ENCODE measurements at places on chromosomes 7 and 10.

DNA sequence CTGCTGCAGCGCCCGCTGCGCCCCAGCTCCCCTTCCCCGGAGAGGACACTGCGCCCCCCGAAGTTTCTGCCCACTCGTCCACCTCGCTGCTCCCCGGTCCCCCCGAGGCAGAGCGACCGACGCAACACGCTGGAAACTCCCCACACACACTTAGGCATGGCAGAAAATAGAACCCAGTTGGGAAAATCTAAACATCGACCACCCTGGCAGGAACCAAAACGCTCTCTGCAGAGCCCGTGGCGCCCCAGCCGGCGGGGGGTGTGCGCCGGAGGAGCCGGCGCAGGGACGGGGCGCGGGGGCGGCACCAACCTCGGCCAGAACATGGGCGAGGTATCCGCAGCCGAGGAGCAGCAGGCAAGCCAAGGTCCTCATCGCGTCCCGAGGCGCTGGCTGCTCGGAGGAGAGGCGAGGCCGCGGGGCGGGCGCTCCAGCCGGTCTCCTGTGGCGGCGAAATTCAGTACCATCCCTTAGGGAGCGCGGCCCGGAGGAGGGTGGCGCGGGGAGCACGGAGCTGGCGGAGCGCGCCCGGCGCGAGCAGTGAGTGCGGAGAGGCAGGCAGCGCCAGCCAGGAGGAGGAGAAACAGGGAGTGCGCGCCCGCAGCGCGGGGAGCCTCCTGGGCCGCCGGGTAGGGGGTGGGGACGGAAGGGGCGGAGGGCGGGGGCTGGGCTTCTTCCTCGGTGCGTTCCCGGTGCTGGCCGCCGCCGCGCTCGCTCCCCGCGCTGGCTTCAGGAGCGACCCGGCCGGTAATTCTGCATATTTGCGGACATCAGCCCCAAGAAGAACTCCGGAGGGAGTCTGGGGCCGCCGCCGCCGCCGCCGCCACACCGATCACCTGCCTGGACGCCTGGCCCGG lies 789 bp downstream of the PDGFA start:
- peak; percentile 87 for DNase-seq

DNA sequence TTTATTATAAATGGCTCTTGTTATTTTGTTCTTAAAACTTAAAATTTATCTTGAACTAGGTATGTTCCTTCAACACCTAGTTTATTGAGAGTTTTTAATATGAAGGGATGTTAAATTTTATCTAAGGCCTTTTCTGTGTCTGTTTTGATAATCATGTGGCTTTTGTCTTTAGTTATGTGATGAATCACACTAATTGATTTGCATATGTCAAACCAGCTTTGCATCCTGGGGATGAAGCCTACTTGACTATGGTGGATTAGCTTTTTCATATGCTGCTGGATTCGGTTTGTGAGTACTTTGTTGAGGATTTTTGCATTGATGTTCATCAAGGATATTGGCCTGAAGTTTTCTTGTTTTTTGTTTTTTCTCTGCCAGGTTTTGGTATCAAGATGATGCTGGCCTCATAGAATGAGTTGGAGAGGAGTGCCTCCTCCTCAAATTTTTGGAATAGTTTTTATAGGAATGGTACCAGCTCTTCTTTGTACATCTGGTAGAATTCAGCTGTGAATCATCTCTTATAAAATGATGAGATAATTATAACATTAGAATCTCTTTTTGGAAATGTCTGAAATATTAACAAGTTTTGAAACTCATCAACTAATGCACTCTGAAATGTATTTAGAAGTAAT lies 78.7 kb upstream of the AGR3 start:
- DNase-seq = no peak

DNA sequence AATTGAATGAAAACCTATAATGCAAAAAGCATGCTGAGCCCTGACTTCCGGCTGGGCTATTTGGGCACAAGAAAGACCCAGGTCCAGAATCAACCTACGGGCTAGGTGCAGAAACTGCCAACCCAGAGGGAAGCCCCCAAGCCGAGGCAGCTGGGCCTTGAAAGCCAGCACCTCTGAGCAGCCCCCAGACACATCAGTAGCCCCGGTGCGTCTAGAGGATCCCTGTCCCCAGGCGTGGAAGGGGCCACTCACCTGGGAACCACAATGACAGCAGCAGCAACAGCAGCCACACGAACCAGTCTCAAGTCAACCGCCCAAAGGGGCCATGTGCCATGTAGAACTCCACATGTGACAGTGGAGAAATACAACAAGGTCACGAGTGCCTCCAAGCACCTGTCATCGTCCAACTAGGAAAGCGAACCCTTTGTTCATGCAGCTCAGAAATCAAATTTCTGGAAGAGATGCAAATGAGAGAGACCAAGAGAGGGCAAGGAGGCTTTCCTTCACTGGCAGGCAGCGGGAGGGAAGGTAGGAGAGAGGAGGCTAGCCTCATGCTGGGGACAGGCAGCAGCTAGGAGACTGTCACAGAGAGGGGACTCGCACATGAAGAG lies 57.5 kb upstream of the CHST15 start:
- DNase-seq = peak; percentile 32

DNA sequence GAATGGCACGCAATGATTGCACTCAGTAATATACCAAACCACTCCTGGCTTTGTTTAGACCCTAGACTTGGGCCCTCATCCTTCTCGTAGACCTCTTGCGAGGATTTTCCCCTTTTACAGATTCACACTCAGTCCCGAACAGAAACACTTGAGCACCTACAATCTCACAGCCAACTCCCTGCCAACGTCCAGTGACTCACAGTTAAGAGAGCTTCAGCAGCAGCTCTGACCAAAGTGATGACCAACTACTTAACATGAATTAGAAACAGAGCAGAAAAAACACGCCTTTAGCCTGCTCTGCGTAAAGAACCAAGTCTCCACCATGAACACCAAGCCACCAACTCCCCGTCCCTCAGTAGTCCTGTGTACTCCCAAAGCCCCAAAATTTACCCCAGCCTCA lies 2.2 kb downstream of the DNAJC30 start:
- DNase-seq = no peak

DNA sequence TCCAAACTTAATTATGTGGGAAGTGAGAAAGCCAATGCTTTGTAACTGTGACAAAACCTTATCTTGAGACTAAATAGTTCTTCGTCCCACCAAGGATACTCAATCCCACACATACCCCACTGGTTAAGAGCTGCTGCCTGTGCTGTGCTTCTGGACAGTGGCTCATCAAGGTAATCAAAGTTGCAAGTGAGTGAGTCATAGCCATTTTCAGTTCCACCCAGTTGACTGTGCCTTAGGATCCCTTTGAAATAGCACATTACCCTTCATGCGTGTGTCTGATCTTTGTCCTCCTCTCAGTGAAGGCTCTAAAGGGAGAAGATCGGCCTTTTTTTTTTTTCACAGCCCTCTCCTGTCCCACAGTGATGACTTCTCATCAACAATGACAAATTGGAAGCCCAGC lies 706.0 kb upstream of the AUTS2 start:
- no peak for DNase-seq

DNA sequence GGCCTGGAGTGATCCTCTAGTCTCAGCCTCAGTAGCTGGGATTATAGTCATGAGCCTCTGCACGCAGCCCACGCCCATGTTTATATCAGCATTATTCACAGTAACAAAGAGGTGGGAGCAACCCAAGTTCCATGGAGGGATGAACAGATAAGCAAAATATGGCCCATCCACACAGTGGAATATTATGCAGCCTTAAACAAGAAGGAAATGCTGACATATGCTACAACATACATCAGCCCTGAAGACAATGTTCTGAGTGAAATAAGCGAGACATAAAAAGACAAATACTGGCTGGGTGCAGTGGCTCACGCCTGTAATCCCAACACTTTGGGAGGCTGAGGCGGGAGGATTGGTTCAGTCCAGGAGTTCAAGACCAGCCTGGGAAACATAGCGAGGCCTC lies 21.5 kb upstream of the PFKFB3 start:
- no peak for DNase-seq

DNA sequence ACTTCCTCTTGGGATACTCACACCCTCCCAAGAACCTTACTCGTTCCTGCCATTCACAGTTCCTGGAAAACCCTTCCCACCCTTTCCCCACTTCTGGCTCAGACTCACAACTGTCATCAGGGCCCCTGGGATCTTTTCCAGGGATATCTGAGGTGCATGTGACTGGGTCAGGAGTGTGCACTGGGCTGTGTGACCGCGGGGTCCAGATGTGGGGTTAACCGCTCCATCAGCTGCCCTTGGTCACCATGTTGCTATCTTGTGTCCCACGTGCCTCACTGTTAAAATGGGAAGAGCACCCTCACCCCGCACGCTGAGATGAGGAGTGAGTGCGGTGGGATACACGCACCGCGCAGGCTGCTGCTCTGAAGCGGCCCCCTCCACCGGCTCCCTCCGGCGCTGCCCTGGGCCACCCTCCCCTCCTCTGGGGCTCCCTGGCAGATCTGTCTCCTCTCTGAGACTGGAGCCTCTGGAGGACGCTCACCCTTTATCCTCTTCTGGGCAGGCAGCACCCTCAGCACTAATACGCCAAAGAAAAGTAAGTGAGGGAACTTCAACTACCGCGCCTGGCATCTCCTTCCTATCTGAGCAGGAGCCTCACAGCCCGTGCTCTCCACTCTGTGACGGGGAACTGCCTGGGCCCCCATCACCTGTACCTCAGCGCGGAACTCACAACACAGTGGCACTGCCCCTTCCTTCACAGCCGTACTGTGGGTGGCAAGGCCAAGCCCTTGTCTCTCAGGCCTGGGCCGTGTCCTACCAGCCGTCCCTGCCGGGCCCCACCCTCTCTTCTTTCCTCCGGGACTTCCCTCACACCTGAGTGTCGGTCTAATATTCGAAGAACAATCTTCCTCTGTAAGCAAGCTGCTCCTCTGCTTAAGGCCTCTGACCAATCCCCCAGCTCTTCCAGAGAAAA lies 15.6 kb downstream of the COBL start:
- no peak for DNase-seq

DNA sequence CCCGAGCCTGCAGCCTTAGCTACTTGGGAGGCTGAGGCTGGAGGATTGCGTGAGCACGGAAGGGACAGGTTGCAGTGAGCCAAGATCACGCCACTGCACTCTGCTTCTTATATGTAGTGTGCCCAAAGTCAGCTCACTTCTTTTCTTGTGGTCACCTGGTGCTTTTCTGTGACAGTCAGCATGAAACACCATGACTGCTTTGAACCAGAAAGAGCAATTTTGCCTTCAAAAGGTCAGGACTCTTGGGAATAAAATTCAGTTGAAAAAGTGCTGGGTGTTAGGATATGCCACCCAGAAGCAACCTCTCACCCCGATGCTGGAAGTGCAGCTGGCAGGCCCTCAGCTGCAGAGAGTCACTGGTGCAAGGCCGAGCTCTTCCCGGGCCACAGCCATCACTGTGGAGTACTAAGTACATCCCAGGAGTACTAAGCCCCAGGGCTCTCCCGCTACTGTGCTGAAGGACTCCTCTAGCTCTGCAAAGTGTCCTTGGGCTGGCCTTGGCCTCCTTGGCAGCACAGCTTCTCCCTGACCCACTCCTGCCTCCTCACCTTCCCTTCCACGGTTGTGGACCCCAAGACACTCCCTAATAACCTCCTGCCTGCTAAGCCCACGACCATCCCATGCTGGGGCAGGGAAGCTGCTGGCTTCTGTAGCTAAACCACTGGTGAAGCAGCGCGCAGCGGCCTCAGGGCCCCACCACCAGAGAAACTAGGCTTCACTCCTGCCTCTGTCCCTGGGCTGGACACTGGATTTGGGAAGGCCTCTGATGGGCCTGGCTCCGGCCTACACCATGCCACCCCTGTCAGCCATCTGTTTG lies 17.6 kb upstream of the GDI2 start:
- DNase-seq = no peak

DNA sequence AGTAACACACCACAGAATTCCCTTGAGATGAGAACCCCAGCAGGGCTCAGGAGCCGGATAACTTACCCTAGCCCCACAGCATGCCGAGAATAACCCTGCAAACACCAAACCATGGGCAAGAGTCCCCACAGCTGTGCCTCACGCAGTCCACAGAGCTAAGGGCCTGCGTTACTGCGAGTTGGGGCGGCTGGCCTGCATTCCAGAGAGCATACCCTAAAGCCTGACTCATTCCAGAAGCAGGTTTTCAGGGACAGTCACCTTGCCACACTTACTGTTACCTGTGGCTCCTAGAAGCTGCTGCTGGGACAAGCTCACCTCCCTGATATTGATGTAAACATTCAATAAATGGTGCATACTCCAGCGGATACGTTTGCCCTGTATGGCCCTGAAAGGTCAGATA lies 18.6 kb downstream of the FGFR2 start:
- DNase-seq = no peak

DNA sequence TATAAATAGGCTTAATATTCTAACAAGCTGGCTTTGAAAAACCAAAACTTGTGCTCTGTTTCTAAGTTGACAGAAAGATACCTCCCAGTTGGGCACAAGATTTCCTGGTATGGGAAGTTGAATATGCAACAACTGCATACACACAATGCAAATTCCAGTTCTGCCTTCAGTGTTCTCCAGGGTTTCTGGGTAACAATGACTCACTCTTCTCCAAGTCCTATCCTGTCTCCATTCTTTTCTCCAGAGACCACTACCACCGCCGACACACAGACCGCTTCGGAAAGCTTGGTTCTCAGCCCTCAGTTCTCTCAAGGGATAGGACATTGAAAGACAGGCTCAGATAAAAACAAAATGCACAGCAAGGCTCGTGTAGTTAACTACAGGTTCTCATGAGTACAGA lies 12.2 kb downstream of the PDE1C start:
- DNase-seq = no peak

DNA sequence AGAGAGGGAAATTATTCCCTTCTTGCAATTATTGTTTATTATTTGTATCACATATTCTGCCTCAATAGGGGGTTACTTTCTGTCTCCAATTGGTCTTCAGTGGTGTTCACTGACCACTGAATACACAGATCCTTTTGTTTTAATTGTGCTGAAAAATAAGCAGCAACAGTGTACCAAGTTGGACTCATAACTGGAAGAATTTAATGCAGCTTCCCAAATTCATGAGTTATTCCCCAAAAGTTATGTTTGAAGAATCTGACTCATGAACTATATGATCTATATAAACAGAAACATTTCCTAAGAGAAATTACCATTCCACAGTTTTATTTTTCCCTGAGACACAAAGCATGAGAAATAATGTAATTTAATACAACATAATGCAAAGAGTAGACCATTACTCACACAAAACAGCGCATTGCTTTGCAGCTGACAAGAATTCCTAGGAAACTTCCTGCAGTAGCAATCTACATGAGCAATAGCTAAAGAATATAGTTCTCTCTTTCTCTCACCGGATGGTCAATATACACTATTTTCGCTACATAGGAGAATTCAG lies 479.2 kb downstream of the HTR7 start:
- DNase-seq = no peak

GRCh38 chr10:71622154-71622526 lies 97.4 kb downstream of the C10orf105 start:
- DNase-seq = no peak

GRCh38 chr7:120218712-120219111 lies 54.3 kb upstream of the KCND2 start:
- no peak for DNase-seq
